ENCODE measurements at places on chromosomes 13 and 19.

GRCh38 chr13:36839981-36840380 lies 21.0 kb downstream of the RFXAP start:
- peaks cover 4% of the 10 kb centered on the region for H3K4me1 ChIP-seq
- H3K36me3 ChIP-seq, result no peaks in the 10 kb centered on the region
- H3K4me3 ChIP-seq, result no peak overlapping the region
- H3K27me3 ChIP-seq, result no peaks in the 10 kb centered on the region

DNA sequence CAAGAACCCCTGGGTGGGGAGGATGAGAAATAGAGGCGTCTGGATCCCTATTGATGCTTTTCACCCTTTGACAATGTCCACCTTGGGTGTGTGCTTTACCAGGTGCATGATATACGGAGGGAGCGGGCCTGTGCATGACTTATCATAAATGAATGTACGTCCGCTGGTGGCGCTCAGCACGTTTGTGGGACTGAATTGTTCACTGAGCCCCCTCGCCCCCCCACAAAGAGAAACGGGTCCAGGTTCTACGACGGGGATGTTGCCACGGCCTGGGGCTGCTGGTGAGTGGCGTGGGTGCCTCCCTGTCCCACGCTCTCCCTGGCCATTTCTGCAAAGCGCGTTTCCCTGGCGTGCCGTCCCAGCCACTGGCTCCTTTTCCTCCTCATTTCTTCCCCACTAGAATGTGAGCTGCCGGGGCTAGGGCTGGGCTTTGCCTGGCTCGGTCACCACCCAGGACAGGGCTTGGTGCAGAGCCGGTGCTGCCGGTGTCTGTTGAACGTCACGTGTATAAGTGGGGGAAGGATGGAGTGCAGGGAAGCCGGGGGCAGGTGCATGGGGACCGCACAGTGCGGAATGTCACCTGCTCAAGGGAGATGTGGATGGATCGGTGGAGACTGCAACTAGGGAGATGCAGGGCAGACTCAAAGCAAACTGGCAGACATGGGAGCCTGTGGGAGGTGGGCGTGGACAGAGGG lies 21.6 kb downstream of the LRRC4B start:
- no peak overlapping the region for H3K4me3 ChIP-seq
- H3K36me3 ChIP-seq, result peaks cover 3% of the 10 kb centered on the region
- H3K27ac ChIP-seq, result no peak overlapping the region
- no peaks in the 10 kb centered on the region for H3K4me1 ChIP-seq
- no peaks in the 10 kb centered on the region for H3K27me3 ChIP-seq

DNA sequence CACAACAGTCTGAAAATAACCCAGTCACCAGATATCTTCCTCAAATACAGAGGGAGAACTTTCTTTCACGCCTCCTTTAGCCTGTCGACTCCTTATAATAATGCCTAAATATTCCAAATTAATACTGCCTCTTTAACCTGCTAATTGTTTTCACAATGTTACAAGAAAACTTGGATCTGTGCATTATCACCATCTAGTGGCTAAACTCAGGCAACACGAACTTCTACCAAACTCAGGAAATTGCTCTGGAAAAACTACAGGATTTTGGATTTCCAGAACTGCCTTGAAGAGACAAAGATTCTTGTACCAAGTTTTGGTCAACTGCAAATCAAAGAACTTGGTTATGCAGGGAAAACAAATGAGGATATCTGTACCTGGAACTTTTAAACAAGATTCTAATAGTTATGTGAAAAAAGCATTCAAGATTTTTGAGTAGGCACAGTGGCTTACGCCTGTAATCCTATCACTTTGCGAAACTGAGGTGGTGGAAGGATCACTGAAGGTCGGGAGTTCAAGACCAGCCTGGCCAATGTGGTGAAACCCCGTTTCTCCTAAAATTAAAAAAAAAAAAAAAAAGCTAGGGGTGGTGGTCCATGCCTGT lies 10.8 kb downstream of the CLN5 start:
- H3K27me3 ChIP-seq, result no peaks in the 10 kb centered on the region
- no peak overlapping the region for H3K27ac ChIP-seq
- no peak for DNase-seq
- H3K36me3 ChIP-seq, result peaks cover 2% of the 10 kb centered on the region

DNA sequence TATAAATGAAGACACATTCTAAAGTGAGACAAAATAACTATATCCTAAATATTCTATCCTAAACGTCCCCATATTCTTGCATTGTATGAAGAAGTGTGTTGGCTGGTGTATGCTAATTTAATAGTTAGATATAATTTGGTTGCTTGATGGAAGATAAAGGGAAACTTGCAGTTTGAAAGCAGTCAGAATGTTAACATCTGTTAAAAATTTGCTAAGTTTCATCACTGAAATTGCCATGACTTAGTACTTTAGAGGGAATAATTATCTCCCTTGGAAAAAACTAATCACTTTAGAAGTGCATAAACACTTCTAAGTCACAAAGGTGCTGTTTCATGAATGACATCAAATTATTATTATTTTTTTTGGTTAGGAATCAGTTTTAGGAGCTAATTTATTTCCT lies 61.6 kb downstream of the ITGBL1 start:
- H3K36me3 ChIP-seq, result no peaks in the 10 kb centered on the region
- no peak overlapping the region for H3K4me3 ChIP-seq

GRCh38 chr19:11232555-11232954 lies 6.9 kb upstream of the ANGPTL8 start:
- H3K4me1 ChIP-seq, result no peaks in the 10 kb centered on the region
- H3K36me3 ChIP-seq, result peaks cover 33% of the 10 kb centered on the region
- DNase-seq, result no peak
- no peaks in the 10 kb centered on the region for H3K27me3 ChIP-seq

DNA sequence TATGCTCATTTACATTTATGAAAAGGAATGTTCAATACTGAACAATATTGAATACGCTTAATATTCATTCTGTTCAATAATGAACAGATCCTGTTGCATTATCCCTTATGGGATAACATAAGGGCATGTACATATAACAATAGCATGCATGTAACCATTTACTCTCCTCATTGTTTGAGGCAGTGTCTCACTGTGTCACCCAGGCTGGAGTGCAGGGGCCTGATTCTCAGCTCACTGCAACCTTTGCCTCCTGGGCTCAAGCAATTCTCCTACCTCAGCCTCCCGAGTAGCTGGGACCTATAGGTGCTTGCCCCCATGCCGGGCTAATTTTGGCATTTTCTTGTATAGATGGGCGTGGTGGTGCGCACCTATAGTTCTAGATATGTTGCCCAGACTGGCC lies 4.8 kb upstream of the DGKH start:
- H3K4me3 ChIP-seq, result no peak overlapping the region
- no peaks in the 10 kb centered on the region for H3K4me1 ChIP-seq
- DNase-seq, result no peak
- no peak overlapping the region for H3K27ac ChIP-seq

DNA sequence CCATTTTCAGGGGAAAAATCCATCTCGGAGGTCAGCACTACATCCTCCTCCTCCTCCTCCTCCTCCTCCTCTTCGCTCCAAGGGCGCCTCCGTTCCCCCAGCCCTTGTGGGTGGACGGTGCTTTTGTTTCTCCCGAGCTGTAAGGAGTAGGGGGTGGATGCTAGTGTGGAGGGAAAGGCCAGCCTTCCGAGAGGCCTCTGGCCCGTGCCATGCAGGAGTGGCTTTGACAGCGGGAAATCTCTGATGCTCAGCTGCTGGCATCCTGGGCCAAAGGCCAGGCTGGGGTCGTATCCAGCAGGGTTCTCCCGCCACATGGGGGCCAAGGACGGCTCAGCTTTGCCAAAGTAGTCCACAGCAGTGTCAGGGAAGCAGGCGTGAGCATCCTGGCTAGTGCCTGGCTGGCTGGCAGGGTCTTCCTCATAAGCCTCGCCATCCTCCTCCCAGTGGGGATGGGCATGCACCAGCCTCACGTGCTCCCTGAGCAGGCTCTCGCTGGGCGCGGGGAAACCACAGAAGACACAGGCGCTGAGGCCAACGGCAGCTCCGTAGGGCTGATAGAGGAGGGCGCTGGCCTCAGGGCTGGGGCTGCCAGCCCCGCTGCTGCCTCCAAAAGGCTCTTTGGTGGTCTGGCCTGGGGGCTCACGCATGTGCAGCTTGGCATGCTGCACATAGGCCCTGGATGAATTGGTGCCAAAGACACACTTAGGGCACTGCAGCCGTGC lies 10.5 kb downstream of the WIZ start:
- H3K36me3 ChIP-seq, result no peaks in the 10 kb centered on the region
- no peak overlapping the region for H3K4me3 ChIP-seq
- H3K27me3 ChIP-seq, result no peaks in the 10 kb centered on the region
- no peak for DNase-seq
